ENCODE measurements at places on chromosomes 1 and 21. TPM values are rescaled to one million over a fixed set of nuclear protein-coding genes. Genes with fewer than 3 reads are reported as not detected.

DNA sequence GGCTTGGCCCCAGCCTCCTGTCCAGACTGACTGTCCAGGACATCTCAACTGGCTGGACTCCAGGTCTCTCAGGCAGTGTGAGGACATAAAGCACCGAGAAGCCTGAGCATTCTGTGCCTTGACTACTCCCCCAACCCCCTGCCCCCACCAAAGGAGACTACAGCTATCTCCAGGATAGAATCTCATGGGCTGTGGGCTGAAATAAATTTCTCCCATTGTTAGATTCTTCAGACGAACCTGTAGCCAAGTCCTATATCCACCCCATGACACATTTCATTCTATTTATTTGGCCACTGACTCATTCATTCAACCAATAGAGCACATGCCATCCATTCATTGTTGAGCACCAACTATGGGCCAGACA, 11.4 kb downstream of the VWA5B1 start:
- H3K27ac ChIP-seq = no peak overlapping the region
- H3K4me3 ChIP-seq = no peak overlapping the region
- no peaks in the 10 kb centered on the region for H3K4me1 ChIP-seq
- DNase-seq = no peak

- no peaks in the 10 kb centered on the region for H3K27me3 ChIP-seq
- H3K4me3 ChIP-seq = no peak overlapping the region
- no peak for DNase-seq
- no peak overlapping the region for H3K27ac ChIP-seq
- peaks cover 6% of the 10 kb centered on the region for H3K36me3 ChIP-seq
Measured at GRCh38 chr1:151098126-151098525, 27.6 kb downstream of the GABPB2 start.

APOBEC4 gene
- not detected for total RNA-seq

DNA sequence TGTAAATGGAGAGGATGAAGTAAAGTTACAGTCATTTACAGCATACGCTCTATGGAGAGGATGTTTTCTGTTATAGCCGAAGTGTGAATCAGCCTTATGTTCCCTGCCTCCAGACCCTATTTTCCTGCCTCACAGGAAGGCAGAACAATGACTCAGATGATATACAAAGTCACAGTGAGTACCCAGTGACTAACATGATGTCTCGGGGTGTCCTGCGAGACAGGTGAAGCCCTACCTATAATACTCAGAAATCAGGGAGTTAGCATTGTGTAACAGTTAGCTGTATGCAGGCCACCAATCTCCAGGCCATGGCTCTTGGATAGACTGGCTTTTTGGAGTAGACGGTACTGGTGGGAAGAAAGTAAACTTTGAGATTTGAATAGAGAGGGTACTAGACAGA, 55.6 kb upstream of the FBXO28 start:
- no peaks in the 10 kb centered on the region for H3K4me1 ChIP-seq
- DNase-seq = no peak
- no peak overlapping the region for H3K4me3 ChIP-seq

GRCh38 chr1:47978486-47978885, 18.7 kb downstream of the TRABD2B start:
- no peak overlapping the region for H3K4me3 ChIP-seq
- H3K27ac ChIP-seq = no peak overlapping the region
- no peaks in the 10 kb centered on the region for H3K4me1 ChIP-seq
- no peaks in the 10 kb centered on the region for H3K36me3 ChIP-seq
- no peak for DNase-seq
- H3K27me3 ChIP-seq = no peaks in the 10 kb centered on the region

KIF2C gene
- total RNA-seq = 1.5 TPM

GRCh38 chr1:58739856-58740466, 40.1 kb upstream of the MYSM1 start:
- no peaks in the 10 kb centered on the region for H3K36me3 ChIP-seq
- H3K27ac ChIP-seq = no peak overlapping the region
- no peaks in the 10 kb centered on the region for H3K4me1 ChIP-seq
- no peak overlapping the region for H3K4me3 ChIP-seq
- H3K27me3 ChIP-seq = peaks cover 5% of the 10 kb centered on the region
- DNase-seq = no peak

All from T-cell (primary cell).